Suppressor macrophage treated with lipopolysaccharide for 4 hours (primary cell): ENCODE measurements at places on chromosomes 16 and 17.

- DNase-seq: peak; percentile 82
Observed at GRCh38 chr17:7045492-7046126, 1.7 kb upstream of the SLC16A11 start.

DNA sequence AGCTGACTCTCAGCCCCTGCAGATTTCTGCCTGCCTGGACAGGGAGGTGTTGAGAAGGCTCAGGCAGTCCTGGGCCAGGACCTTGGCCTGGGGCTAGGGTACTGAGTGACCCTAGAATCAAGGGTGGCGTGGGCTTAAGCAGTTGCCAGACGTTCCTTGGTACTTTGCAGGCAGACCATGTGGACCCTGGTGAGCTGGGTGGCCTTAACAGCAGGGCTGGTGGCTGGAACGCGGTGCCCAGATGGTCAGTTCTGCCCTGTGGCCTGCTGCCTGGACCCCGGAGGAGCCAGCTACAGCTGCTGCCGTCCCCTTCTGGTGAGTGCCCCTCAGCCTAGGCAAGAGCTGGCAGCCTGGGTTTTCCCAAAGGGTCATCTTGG is 3.9 kb downstream of the GRN start:
- DNase-seq: no peak

DNA sequence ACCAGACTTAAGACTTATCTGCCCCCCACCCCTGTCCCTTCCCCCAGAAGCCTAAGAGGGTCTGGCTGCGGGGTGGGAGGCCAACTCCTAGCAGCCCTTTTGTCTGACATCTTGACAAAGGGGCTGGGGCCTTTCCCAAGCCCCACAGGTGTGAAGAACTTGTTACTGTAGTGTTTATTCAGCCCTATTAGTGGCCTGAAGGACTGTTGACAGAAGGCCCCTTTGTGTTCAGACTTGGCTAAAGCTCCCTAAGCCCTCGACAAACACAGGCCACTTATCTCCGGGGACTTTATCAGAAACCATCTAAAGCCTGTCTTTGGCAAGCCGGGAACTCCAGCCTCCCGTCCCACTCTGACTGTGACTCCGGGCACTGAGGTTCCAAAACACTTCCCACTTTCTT is 129.8 kb downstream of the NTN1 start:
- no peak for DNase-seq

DNA sequence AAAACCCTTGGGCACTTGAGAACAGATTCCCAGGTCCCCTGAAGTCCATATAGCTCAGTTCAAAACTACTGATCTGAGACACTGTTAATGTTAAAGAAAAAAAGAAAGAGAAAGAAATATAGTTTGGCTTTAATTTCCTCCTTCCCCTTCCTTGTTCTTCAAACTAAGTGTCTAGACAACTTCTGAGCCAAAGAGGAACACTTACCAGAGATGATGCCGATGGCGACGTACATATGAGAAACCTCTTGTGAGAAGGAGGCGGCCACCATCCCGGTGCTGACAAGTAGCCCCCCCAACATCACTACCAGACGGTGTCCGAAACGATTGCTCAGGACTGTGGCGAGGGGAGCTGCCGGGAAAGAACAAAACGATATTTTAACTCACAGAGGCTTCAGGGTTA is 17.2 kb downstream of the SLC16A6 start:
- DNase-seq: peak; percentile 46

DNA sequence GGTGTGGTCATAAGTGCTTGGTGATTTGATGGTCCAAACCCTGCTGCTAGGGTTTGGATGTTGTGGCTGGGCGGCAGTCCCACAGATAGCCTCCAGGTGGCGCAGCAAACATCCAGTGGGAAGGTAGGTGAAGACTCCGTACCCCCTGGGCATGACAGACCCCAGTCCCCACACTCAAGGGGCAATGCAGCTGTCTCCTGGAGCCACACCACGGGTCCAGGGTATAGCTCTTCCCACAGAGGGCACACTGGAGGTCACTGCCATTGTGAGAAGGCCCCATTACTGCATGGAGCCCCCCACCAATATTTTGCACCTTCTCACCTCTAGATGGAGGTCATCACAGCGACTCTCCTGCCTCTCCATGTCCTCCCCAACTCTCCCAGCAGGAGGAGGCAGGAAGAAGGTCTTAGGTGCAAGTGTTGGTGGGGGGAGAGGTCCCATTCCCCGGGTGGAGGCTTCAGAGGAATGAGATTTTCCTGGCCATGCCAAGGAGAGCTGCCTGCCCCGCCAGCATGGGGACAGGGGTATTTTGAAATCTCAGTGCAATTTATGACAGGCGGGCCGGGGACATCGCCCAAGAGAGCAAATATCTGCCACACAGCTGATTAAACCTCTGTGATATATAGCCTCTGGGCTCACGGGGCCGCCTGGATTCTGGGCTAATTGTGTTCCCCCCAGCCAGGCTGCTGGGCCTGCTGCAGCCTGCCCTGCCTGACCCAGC is 17.1 kb upstream of the C17orf113 start:
- DNase-seq: peak; percentile 71

DNA sequence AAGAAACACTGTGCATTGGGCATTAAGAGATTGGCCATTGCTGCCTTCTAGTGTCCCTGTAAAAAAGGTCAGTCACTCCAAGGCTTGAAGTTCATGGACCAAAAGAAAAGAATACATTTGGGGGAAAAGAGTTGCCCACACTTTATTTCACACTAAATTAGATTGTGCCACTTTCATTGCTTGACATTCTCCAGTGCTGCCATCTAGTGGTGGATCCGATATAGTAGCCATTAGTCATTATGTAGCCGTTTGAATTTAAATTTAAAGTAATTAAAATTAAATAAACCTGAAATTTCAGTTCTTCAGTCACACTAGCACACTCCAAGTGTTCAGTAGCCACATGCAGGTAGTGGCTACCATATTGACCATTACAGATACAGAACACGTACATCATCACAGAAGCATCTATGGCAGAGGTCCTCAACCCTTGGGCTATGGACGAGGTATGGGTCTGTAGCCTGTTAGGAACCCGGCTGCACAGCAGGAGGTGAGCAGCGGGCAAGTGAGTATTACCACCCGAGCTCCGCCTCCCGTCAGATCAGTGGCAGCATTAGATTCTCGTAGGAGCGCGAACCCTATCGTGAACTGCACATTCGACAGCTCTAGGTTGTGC is 21.9 kb upstream of the CDH5 start:
- DNase-seq: peak; percentile 73

DNA sequence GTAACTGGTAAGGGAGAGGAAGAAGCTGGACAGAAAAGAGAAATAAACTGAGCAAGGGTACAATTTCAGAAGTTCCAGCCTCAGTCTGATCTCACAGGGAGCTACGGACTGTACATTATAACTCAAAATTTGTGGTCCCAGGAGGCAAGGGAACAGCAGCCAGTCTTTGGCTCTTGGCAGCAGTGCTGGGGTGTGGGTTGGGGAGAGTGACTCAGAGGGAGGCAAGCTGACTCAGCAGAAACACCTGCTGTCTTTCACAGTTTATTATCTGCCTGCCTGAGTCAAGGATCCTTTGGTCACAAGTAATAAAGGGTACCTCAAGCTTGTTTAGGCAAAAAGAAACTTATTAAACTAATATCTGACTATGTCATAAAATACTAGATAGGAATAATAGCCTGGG is 73.5 kb upstream of the KIF2B start:
- no peak for DNase-seq

- DNase-seq: no peak
Observed at GRCh38 chr16:22235839-22236745, 30.0 kb downstream of the EEF2K start.

DNA sequence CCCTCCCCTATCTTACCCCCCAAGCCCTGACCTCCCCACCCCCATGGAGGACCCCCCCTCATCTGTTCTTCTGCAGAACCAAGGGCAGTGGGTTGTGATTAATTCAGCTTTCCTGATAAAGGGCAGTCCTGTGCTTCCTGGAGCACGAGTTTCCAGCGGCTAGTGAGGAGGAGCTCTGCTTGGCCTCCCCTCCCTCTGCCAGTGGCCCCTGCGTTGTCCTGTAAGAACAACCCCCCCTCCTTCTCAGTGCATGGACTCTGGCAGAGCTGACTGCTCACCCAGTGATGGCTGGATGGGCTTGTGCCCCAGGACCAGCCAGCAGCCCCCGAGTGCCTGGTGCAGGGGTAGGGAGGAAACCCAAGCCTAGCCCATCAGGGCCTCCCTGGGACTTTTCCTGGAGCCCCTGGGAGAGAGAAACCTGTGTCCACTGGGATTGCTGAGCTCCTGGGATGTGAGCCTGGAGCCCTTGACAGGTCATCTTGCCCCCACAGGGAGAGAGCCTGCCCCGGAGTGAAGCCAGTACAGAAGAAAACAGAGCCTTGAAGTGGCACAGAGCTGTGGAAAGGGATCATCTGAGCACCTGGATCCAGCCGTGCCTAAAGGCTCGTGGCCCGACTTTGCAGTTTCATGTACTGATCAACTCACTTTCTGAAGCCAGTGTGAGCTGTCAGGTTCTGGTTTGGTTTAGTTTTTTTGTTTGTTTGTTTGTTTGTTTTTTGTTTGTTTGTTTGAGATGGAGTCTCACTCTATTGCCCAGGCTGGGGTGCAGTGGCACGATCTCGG is 26.5 kb downstream of the MMP15 start:
- no peak for DNase-seq

GRCh38 chr16:3459401-3460090 is 16.1 kb downstream of the NAA60 start:
- no peak for DNase-seq

- no peak for DNase-seq
Observed at GRCh38 chr17:50602836-50603235, 31.8 kb upstream of the ABCC3 start.

GRCh38 chr17:28199115-28199514 is 119.9 kb upstream of the TMEM97 start:
- DNase-seq: no peak

DNA sequence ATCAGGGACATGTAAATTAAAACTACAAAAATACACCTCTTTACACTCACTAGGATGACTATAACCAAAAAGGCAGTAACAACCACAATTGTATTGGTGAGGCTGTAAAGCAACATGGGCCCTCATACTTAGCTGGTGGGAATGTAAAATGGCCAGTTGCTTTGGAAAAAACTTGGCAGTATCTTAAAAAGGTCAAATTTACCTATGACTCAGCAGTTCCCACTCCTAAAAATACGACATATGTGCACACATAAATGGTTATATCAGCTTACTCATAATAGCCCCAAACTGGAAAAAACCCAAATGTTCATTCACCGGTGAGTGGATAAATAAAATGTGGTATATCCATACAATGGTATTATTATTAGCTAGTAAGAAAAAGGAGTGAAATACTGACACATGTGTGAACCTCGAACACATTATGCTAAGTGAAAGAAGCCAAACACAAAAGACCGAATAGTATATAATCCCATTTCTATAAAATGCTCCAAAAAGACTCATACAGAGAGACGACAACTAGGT is 391.4 kb downstream of the NPIPA8 start:
- DNase-seq: no peak

DNA sequence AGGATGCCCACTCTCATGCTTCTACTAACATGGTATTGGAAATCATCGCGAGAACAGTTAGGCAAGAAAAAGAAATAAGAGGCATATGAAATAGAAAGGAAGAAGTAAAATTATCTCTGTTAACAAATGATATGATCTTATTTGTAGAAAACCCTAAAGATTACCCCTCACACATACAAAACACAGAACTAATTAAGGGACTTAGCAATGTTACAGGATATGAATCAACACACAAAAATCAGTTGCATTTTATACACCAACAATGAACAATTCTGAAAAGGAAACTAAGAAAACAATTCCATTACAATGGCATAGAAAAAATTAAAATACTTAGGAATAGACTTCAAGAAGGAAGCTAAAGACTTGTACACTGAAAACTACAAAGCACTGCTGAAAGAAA is 2.7 kb upstream of the CAPNS2 start:
- DNase-seq: no peak

GRCh38 chr17:36703860-36704266 is 102.5 kb downstream of the MRM1 start:
- peak; percentile 19 for DNase-seq

DNA sequence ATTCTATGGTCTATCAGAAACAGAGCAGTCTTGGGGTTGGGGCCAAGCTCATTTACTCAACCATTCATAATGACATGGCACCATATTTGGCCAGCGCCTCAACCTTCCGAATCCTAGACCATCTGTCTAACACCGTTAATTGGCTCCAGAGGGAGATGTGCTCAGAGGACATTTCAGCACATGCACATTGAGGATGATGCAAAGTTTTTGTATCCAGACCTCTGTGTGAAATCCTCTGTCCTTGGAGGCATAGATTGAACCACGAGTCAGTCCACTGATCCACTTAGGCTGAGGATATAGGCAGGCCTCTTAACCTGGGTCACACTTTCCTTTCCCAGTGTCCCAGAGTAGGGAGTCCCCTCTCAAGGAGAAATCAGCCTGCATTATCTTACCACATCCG is 85.5 kb downstream of the SHISA6 start:
- DNase-seq: no peak

GRCh38 chr17:58215685-58216084 is 3.4 kb downstream of the MKS1 start:
- DNase-seq: no peak
